Activated CD4-positive, alpha-beta T cell treated with anti-CD3 and anti-CD28 coated beads, Interleukin-2, amount 10 ng/mL, durations not matched to agents 7 days and 5 days (primary cell): ENCODE measurements at places on chromosomes 13 and 19. TPM values are rescaled to one million over a fixed set of nuclear protein-coding genes. Genes with fewer than 3 reads are reported as not detected.

DNA sequence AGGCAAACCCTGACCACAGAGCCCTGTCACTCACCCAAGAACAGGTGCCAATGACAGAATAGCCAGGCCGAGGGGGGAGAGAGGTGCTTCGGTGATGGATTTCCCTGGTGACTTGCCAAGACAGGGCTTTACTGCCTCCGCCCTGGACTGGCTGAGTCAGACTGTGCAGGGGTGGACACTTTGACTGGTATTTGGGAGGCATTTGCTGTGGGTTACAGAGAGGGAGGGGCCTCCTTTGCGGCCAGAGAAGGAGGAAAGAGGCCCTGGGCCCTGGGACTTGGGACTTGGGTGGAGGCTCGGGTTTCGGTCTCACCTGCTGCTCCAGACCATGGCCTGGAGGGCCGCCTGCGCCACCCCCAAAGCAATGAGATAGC lies 4.6 kb upstream of the EPS8L1 start:
- peaks cover 2% of the 10 kb centered on the region for H3K36me3 ChIP-seq
- peak overlapping the region; percentile 76 for H3K27ac ChIP-seq
- H3K4me3 ChIP-seq, result no peak overlapping the region
- peaks cover 49% of the 10 kb centered on the region for H3K27me3 ChIP-seq
- peaks cover 36% of the 10 kb centered on the region for H3K4me1 ChIP-seq

GNA15 gene
- total RNA-seq, result 23.6 TPM

GRCh38 chr19:15297416-15298224 lies 34.7 kb downstream of the BRD4 start:
- peak; percentile 17 for DNase-seq
- H3K36me3 ChIP-seq, result peaks cover 9% of the 10 kb centered on the region
- no peaks in the 10 kb centered on the region for H3K27me3 ChIP-seq
- H3K4me1 ChIP-seq, result peaks cover 87% of the 10 kb centered on the region

GRCh38 chr19:28963486-28964250 lies 249.3 kb downstream of the UQCRFS1 start:
- no peak overlapping the region for H3K4me3 ChIP-seq
- no peak for DNase-seq
- H3K36me3 ChIP-seq, result no peaks in the 10 kb centered on the region
- no peaks in the 10 kb centered on the region for H3K27me3 ChIP-seq
- H3K4me1 ChIP-seq, result no peaks in the 10 kb centered on the region

DNA sequence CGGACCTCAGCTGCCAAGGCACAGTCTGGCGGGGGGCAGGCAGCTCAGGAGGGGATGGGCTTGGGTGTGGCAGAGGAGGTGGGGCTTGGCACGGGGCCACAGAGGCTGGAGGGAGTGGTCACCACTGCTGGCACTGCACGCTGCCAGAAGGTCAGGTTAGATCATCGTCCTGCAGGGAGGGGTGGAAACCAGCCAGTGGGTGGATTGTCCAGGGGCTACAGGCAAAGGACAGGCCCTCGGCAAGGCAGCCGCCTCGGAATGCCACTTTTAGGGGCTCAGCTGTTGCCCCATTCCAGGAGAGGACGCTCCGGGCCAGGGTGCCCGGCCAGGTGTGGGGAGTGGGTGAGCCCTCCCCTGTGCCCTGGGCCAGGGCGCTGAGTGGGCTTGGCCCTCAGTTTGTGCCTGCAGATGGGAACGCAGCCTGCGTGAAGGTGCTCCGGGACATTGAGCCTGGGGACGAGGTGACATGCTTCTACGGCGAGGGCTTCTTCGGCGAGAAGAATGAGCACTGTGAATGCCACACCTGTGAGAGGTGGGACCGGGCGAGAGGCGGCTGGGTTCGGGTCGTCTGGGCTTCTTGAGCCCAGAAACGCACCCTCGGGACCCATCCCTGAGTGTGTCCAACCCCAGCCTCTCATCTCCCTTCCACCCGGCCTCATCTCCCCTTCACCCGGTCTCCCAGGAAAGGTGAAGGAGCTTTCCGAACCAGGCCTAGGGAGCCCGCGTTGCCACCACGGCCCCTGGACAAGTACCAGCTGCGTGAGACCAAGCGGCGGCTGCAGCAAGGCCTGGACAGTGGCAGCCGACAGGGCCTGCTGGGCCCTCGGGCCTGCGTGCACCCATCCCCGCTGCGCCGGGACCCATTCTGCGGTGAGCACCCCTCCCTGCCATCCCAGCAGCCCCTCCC lies 6.4 kb downstream of the KMT5C start:
- H3K4me1 ChIP-seq, result peaks cover 6% of the 10 kb centered on the region
- H3K27me3 ChIP-seq, result peaks cover under 1% of the 10 kb centered on the region
- no peak overlapping the region for H3K4me3 ChIP-seq
- DNase-seq, result no peak
- H3K27ac ChIP-seq, result no peak overlapping the region

ZNF813 gene
- total RNA-seq, result 6.8 TPM

S1PR5 gene
- total RNA-seq, result not detected

- no peak overlapping the region for H3K4me3 ChIP-seq
- no peak for DNase-seq
- peaks cover 21% of the 10 kb centered on the region for H3K4me1 ChIP-seq
- no peaks in the 10 kb centered on the region for H3K36me3 ChIP-seq
Measured at GRCh38 chr19:45663800-45664199, 4.2 kb upstream of the GIPR start.

FFAR3 gene
- total RNA-seq, result not detected

DNA sequence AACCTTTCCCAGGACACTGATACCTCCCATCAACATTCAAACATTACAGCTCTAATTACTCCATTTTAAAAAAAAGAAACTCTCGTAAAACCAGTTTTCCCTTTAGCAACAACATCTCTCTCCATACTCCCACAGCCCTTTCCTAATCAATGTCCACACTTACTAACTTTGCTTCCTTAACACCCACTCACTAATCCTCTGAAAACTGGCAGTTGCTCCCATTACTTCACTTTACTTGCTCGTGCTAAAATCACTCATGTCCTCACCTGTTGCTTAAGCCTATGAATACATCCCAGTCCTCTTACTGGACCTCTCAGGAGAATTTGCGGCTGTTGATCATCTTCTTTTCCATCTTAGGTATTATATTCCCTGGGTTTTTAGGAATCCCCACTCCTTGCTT lies 44.8 kb downstream of the RBM26 start:
- DNase-seq, result no peak
- peaks cover 4% of the 10 kb centered on the region for H3K4me1 ChIP-seq
- no peak overlapping the region for H3K4me3 ChIP-seq
- no peak overlapping the region for H3K27ac ChIP-seq
- peaks cover 69% of the 10 kb centered on the region for H3K36me3 ChIP-seq
- H3K27me3 ChIP-seq, result no peaks in the 10 kb centered on the region

GRCh38 chr19:2273356-2274184 lies 8.4 kb downstream of the PEAK3 start:
- H3K4me1 ChIP-seq, result peaks cover 31% of the 10 kb centered on the region
- H3K27ac ChIP-seq, result peak overlapping the region; percentile 79
- peak; percentile 80 for DNase-seq
- no peaks in the 10 kb centered on the region for H3K27me3 ChIP-seq

- DNase-seq, result peak; percentile 36
- no peak overlapping the region for H3K27ac ChIP-seq
- H3K4me3 ChIP-seq, result no peak overlapping the region
- no peaks in the 10 kb centered on the region for H3K36me3 ChIP-seq
Measured at GRCh38 chr19:38134540-38135149, 89.4 kb downstream of the DPF1 start.

DNA sequence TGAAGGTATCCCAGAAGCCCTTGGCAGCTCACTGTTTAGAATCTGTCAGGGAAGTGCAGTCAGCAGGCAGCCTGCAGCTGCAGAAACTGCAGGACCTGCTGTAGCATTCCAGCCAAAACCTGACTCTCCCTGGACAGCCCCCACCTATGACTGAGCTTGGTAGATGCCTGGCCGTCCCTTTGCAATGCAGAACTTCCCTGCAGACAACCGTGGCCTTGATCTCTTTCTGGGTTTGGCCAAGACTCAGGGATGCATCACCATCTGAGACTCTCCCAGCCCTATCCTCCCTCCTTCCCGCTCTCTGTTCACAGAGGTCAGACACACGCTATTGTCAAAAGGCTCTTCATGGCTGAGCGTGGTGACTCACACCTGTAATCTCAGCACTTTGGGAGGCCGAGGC lies 99.4 kb downstream of the ZNF557 start:
- H3K4me1 ChIP-seq, result no peaks in the 10 kb centered on the region
- no peak for DNase-seq
- H3K27ac ChIP-seq, result no peak overlapping the region
- no peaks in the 10 kb centered on the region for H3K27me3 ChIP-seq
- H3K4me3 ChIP-seq, result no peak overlapping the region

DNA sequence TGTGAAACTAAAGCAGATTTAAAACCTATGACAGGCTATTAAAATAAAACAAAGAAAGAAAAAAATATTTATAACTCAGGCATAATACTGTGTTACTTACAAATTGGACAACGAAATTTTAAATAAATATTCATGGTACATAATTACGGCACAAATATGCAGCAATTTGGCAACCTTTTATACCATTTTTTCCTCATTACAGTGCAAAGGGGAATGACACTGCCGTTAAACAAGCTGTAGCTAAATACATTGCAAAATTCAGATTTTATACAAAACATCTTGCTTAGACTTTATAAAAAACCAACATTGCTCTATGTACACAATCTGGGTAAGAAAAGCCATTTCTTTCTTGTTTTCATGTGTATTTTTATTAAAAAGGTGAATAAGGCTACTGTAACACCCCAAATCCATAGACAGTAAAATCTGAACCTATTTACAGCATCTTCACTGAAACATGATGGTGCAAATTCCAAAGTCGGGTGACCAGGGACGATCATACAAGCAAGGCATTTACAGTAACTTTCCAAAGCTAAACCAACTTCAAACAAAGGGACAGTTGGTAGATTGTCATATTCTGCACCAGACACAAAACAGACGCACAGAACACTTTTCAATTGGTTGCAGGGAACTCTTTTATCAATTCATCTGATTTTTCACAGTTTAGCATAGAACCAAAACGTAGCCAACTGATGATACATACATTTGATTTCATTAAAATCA lies 45.5 kb downstream of the EFNB2 start:
- DNase-seq, result no peak
- no peak overlapping the region for H3K4me3 ChIP-seq
- no peaks in the 10 kb centered on the region for H3K36me3 ChIP-seq

GRCh38 chr19:16912780-16913179 lies 24.0 kb downstream of the F2RL3 start:
- H3K27ac ChIP-seq, result no peak overlapping the region
- no peak overlapping the region for H3K4me3 ChIP-seq
- no peaks in the 10 kb centered on the region for H3K4me1 ChIP-seq
- H3K27me3 ChIP-seq, result no peaks in the 10 kb centered on the region
- H3K36me3 ChIP-seq, result no peaks in the 10 kb centered on the region

MAMSTR gene
- total RNA-seq, result 1.5 TPM

FBXW9 gene
- total RNA-seq, result 5.3 TPM

SMIM44 gene
- total RNA-seq, result not detected

F10 gene
- not detected for total RNA-seq

- no peak overlapping the region for H3K4me3 ChIP-seq
- H3K27ac ChIP-seq, result no peak overlapping the region
- H3K36me3 ChIP-seq, result no peaks in the 10 kb centered on the region
Measured at GRCh38 chr19:23957660-23958281, 43.1 kb downstream of the ZNF726 start.

C19orf85 gene
- total RNA-seq, result not detected

DNA sequence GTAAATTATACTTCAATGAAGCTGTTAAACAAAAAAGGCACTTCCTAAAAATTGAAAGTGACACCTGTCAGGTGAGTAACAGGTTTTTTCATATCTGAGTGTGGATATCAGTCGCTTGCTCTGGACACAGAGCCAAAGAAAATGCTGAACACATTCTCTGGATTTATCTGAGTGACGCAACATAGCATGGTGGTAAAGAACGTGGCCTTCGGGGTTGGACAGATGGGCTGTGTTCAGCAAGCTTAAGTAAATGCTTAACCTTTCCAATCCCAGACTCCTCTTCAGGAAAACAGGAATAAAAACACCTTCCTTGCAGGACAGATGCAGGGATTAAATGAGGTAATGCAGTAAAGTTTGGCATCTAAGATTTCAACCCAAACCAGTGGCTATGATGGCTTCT lies 132.0 kb downstream of the FOXO1 start:
- no peaks in the 10 kb centered on the region for H3K27me3 ChIP-seq
- H3K4me3 ChIP-seq, result no peak overlapping the region
- no peak for DNase-seq
- H3K4me1 ChIP-seq, result peaks cover 18% of the 10 kb centered on the region
- no peak overlapping the region for H3K27ac ChIP-seq

- peaks cover 11% of the 10 kb centered on the region for H3K27me3 ChIP-seq
- H3K36me3 ChIP-seq, result no peaks in the 10 kb centered on the region
- no peak overlapping the region for H3K27ac ChIP-seq
- H3K4me3 ChIP-seq, result no peak overlapping the region
Measured at GRCh38 chr19:44807652-44808462, 1.0 kb upstream of the BCAM start.

DNA sequence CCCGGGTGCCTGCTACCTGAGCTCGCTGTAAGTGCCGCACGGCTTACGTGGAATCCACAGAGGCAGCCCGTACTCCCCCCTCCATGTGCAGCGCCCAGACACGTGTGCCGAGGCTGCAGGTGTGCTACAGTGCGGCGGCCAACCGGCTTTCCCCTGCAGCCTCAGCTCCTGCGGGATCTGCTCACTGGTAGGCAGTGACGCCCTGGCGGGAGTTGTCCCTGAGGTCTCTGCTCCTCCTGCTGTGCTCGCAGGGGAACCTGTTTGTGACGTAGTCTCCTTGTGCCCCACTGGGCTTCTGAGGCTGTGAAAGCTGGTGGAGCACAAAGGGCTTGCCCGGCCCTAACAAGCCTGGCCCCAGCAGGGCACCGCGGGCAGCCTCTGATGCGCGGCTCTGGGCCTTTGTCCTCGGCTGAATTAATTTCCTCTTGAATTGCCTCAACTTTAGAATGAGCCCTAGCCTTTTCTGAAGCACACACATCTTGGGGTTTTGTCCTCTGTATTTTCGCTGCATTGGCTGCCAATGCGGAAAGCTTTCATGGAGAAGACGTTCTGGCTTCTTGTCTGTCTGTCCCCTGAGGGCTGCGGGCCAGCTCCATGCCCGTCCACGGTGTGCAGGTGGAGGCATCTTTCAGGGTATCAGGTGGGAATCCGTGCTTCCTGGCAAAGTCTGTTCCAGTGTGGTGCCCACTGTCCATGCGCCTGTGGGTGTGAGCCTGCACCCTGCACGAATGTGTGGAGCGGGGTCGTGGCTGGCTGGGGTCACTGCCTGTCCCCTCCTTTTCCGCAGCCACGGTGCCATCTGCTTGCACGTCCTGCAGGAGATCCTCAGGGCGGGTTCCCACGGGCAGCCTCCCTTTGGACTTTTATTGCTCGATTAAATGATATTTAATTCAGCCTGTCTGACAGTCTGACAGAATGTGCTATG lies 77.3 kb upstream of the MCF2L start:
- peaks cover 2% of the 10 kb centered on the region for H3K4me1 ChIP-seq
- no peak overlapping the region for H3K4me3 ChIP-seq
- H3K27ac ChIP-seq, result no peak overlapping the region
- peaks cover 19% of the 10 kb centered on the region for H3K27me3 ChIP-seq
- no peak for DNase-seq

LRRC4B gene
- total RNA-seq, result not detected
